ENCODE measurements at places on chromosomes 13 and 19.
A peak's percentile ranks its signal among the peaks of the same experiment; 100 is the strongest.

- no peak for DNase-seq
These were observed 216 bp downstream of the SH2D3A start for GRCh38 chr19:6767081-6767356.

- DNase-seq = no peak
These were observed 68.2 kb downstream of the LATS2 start for GRCh38 chr13:20993211-20993610.

DNA sequence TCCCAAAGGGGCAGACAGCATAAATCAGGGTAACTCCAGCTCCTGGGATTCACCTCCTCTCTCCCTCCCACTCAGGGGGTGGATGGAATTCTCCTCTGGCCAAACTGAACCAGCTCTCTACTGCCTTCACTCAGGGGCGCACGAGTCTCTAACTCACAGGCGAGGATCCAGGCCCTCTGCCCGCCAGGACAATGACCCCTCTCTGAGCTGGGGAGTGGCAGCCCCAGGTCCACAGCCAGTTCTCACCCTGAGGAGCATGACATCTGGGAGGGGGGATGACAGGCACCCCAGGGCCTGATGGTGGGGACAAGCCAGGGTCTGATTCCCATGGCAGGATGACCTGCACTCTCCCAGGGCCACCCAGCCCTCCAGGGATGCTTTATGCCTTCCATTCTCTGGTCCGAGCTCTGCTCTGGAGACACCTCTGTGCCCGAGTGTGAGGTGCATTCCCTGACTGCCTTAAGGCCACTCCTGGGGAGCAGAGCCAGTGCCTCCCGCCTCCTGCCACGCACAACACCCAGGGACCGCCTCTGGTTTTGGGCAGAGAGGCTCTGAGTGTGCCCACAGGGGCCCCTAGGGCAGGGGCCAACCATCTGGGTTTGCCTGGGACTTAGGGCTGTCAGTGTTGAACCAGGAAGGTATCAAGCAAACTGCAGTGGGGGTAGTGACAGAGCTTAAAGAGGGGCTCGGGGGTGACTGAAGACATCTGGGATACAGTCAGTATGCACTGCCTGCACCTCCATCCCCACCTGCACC lies 66.2 kb downstream of the GNG7 start:
- no peak for DNase-seq

DNA sequence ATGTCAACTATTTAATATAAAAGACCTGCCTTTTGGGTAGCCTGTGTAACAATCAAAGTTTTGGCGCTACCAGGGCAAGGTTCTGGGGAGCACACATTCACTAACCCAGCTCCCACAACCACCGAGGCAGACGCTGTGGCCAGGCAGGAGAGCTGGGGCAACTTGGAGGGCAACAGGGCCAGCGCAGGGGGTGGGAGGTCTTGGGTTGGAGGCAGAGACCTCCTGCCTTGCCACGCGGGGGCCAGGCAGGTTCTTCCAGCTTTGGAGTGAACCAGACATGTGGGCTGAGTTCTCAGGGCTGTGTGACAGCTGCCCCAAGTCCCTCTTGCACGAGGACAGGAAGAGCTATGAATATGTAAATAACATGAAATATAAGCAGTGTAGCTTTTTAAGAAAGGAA lies 30.3 kb upstream of the MCF2L start:
- no peak for DNase-seq

DNA sequence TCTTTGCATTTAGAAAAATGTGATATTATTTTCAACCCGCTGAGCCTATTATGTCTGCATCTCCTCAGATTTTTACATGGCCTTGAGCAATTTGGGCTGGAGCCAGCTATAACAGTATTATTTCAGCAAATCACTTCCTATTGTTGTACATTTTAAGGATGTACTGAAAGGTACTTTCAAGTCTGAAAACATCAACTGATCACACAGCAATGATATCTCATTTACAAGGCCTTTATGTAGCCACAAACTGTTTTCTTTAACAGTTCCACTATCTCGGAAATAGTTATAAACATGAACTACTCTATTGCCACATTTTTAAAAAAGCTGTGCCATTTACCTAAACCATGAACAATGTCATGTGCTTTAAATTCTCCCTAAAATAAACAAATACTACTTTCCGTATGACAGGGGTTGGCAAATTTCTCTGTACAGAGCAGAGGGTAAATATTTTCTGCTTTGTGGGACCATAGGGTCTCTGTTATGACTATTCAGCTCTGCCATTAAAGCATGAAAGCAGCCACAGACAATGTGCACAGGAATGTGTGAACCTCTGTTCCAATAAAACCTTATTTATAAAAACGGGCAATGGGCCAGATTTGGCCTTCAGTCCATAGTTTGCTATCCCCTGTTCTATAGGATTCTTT lies 560.4 kb downstream of the GPC6 start:
- no peak for DNase-seq

GRCh38 chr13:33274264-33274663 lies 11.3 kb downstream of the STARD13 start:
- no peak for DNase-seq

- no peak for DNase-seq
These were observed 15.1 kb downstream of the CRTC1 start for GRCh38 chr19:18698321-18699167.

GRCh38 chr13:83935566-83935965 lies 53.3 kb upstream of the SLITRK1 start:
- peak; percentile 15 for DNase-seq

DNA sequence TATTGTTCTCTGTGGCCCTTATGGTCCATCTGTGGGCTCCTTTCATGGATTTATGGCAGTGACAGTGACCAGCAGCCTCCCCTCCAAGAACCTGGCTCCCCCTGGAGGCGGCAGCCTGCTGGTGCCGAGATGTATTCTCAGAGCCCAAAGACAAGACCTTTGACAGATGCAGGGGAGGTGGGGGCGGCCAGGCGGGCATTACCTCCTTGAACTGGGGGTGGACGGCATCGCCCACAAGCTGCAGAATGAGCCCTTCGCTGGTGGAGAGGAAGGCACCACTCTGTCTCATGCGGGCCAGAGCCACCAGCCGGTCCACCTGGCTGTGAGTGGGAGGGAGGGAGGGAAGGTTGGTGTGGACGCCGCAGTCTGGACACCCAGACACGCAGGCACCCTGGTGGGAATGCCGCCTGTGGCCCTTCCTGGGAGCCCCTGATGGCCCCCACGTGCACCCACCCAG lies 6.6 kb downstream of the ISOC2 start:
- no peak for DNase-seq

DNA sequence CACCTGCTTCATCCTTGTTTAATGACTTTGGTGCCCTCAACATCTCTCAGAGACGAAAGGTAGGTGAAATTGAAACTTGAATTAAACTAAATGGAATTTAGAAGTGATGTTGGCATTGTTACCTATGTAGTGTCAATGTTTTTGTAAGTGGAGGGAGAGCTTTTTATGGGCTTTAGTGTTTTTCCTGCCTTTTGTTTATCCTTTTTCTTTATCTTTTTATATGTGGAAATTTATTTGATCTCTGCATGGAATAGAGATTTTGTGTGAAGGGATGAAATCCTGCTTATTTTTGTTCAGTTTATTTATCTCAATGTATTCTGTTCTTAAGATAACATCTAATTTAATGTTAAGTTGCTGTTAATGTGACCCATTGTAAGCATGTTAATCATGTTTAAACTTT lies 39.5 kb downstream of the PAN3 start:
- no peak for DNase-seq

- DNase-seq = no peak
These were observed 649.4 kb downstream of the DIAPH3 start for GRCh38 chr13:59514316-59514715.

GRCh38 chr19:23440207-23440606 lies 44.9 kb upstream of the ZNF91 start:
- DNase-seq = no peak

- DNase-seq = no peak
These were observed 167.8 kb downstream of the ABCC4 start for GRCh38 chr13:95133498-95133897.

- DNase-seq = no peak
These were observed 22.5 kb upstream of the NDFIP2 start for GRCh38 chr13:79458436-79458835.

DNA sequence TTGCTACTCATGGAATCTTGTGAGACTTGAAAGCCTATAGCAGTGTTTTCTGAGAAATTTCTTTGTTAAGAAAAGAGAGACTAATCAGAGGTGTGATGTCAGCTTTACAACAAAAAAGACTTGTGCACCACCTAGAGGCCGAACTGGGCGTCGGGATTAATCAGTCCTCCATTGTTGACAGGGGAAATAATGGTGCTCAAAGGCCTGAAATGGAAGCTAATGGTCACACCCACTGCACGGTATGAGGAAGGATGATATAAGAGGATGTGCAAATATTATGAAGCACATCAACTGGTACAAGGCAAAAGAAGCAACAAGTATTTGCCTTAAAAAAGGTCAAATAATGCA lies 480.2 kb upstream of the MIR17HG start:
- peak; percentile 78 for DNase-seq

DNA sequence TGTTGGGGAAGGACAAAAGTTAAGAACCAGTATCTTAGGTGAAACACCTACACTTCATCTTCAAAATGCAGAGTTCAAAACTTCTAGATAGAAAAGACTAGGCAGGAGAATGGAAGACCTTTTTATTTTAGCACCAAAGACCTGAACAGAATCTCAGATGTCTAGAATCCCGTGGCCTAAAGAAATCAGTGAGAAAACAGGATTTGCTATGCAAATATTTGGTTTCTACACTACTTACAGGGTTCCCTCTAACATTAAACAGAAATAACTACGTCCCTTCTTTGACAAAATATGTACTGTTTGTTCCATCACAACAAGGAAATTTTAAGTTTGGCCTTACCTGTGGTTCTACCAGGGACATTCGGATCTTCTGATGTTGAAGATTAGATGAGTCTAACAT lies 21.5 kb downstream of the DIS3 start:
- DNase-seq = no peak

Measured in lung (tissue), 17 donors.